ENCODE measurements at places on chromosomes 3 and 15.
A peak's percentile ranks its signal among the peaks of the same experiment; 100 is the strongest.

DNA sequence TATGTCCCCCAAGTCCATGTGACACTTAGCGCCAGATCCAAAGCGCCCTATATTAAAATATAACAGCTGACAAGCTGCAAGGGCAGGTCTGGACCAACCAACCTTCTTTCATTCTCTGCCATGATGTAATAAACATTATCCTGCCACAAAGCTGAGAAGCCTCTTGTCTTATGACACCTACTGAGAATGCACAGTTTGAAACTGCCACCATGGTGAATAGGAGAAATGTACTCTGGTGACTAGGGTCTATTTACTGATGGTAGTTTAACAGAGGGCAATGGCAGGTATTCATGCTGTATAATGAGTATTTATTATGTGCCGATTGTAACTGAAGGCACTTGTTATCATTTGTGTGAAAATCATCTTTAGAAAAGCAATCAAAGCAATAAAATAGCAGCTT is 634.0 kb downstream of the OTOL1 start:
- H3K4me1 ChIP-seq: no peaks in the 10 kb centered on the region
- DNase-seq: no peak
- no peak overlapping the region for H3K4me3 ChIP-seq
- H3K27me3 ChIP-seq: no peaks in the 10 kb centered on the region
- H3K36me3 ChIP-seq: no peaks in the 10 kb centered on the region

DNA sequence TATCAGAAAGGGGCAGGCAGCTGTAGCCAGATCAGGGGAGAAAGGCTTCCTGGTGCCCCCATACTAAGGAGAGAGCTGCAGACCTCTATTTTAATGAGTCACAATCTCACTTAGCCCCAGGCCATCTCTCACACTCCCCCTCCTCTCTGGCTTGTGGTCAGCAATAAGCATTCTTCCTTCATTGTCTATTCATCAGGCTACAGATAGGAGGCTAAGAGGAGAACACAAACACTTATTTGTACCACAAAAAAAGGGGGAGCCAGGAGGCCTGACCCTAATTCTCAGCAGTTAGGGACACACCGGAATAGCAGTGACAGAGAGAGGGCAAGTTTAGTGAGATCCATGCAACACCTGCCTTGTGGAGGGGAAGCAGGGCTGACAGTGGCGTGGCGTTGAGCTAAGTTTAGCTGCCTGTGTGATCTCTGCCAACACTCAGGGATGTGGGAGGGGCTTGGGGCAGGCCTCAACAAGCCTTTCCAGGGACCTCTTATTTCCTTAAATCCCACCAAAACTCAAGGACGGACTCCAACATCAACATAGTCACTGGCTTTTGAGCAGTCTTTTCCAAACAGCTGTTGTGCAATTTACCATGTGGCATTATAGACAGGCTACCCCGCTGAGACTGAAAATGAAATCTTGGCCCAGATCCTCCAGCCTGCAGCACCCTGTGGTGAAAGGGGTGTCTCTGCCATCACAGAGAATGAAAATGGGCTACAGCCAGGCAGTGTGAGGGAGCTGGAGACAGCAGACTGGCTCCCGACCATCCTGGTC is 191.9 kb upstream of the TSC22D2 start:
- H3K27me3 ChIP-seq: no peaks in the 10 kb centered on the region
- peaks cover 4% of the 10 kb centered on the region for H3K4me1 ChIP-seq
- no peaks in the 10 kb centered on the region for H3K36me3 ChIP-seq
- H3K27ac ChIP-seq: no peak overlapping the region
- no peak overlapping the region for H3K4me3 ChIP-seq

DNA sequence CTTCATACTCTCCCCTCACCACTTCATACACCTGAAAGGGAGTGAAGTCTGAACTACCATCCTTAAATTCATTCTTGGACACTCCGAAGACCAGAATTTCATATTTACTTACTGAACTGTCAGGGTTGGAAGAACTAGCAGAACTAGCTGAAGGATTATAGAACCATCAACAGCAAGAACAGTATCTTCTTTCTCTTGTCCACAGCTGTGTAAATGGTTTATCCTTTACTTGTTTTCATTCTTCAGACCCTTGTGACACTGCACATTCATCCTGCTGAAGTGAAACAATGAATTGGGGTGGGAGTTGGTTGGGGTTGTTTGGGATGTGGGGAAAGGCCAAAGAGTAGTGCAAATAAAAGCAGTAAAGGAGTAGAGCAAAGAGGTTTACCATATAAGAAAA is 350.9 kb downstream of the ZIC1 start:
- H3K27ac ChIP-seq: no peak overlapping the region
- H3K4me3 ChIP-seq: no peak overlapping the region
- H3K4me1 ChIP-seq: no peaks in the 10 kb centered on the region

DNA sequence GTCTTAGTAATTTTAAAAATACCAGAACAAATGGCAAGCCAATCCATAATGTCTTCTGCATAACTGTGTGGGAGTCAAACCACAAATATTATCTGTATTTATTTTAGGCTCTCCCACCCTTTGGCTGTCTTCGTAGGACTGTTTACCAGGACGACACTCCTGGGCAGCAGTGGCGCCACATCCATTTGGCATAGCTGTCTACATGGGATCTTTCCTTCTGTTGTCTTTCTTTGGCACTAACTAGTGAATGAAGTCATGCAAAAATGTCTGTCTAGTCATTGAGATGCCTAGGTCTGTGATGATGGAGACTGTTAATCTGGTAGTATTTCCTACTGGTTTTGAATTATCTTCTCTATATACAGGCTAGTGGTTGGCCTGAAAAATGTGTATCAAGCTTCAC is 54.0 kb upstream of the CHMP2B start:
- no peaks in the 10 kb centered on the region for H3K4me1 ChIP-seq
- H3K4me3 ChIP-seq: no peak overlapping the region
- H3K27ac ChIP-seq: no peak overlapping the region
- no peaks in the 10 kb centered on the region for H3K27me3 ChIP-seq
- no peaks in the 10 kb centered on the region for H3K36me3 ChIP-seq

DNA sequence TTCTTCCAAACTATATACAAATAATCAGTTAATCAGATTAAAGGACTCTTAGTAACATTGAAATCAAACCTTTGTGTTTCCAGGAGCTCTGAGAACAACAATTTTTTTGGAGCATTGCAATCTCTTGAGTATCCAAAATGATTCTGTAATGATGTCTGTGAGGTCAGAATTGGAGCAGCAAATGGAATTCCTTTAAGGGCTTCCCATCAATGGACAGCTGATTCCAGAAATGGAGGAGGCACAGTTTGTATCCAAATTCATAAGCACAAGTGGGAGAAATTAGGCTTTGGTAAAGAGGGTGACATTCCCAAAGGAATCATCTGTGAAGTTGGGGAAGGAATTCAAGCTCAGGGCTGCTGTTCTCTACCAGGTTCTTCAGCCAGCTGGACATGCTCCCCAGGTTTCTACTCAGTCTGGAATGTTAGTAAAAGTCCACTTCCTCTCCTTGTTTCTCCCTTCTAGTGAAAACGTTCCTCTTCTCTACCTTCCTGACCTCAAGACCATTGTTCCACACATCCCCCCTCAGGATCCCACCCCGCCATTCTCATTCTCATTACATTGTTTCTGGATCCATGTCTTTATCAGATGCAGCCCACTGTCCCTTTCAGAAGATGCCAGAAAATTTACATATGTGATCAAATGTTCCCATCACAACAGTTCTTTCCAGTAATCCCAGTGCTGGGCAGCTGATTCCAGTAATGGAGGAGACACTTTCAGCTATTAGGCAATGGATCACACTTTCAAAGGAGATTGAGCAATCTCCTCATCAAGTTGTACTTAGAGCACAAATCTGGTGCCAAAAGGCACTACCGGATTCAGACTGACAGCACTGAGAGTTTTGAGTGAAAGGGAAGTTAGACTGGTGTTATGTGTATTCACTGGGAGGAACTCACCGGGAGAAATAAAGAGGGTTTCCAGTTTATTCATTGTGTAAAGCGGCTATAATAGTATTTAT is 391.3 kb upstream of the TPRG1 start:
- peaks cover 6% of the 10 kb centered on the region for H3K4me1 ChIP-seq
- H3K4me3 ChIP-seq: no peak overlapping the region
- no peaks in the 10 kb centered on the region for H3K36me3 ChIP-seq

DNA sequence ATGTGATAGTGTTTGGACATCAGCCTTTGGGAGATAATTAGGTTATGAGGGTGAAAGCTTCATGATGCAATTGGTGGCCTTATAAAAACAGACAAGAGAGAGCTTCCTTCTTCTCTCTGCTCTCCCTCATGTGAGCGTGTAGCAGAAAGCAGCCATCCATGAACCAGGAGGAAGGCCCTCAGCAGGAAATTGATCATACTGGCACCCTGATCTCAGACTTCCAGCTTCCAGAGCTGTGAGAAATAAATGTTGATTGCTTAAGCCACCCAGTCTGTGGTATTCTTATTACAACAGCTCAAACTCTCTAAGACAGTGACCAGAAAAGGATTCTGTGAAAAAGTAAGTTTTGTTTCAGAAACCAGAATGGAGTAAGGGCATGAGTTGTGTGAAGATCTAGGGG is 13.3 kb downstream of the STAC start:
- H3K4me3 ChIP-seq: no peak overlapping the region
- no peak overlapping the region for H3K27ac ChIP-seq
- no peaks in the 10 kb centered on the region for H3K27me3 ChIP-seq
- no peaks in the 10 kb centered on the region for H3K4me1 ChIP-seq
- DNase-seq: no peak
- H3K36me3 ChIP-seq: no peaks in the 10 kb centered on the region

GRCh38 chr15:101608201-101608600 is 44.0 kb downstream of the TM2D3 start:
- no peaks in the 10 kb centered on the region for H3K27me3 ChIP-seq
- no peak for DNase-seq
- H3K4me3 ChIP-seq: no peak overlapping the region
- H3K27ac ChIP-seq: no peak overlapping the region
- no peaks in the 10 kb centered on the region for H3K36me3 ChIP-seq
- no peaks in the 10 kb centered on the region for H3K4me1 ChIP-seq

GRCh38 chr3:42778644-42779043 is 5.6 kb upstream of the CCDC13 start:
- peak overlapping the region; percentile 76 for H3K27ac ChIP-seq
- H3K36me3 ChIP-seq: peaks cover 10% of the 10 kb centered on the region
- H3K4me3 ChIP-seq: no peak overlapping the region
- no peaks in the 10 kb centered on the region for H3K27me3 ChIP-seq
- H3K4me1 ChIP-seq: peaks cover 18% of the 10 kb centered on the region
- no peak for DNase-seq

- no peaks in the 10 kb centered on the region for H3K4me1 ChIP-seq
- no peak for DNase-seq
- no peaks in the 10 kb centered on the region for H3K36me3 ChIP-seq
- no peaks in the 10 kb centered on the region for H3K27me3 ChIP-seq
- no peak overlapping the region for H3K4me3 ChIP-seq
- no peak overlapping the region for H3K27ac ChIP-seq
Observed at GRCh38 chr15:69668039-69668705, 215.6 kb downstream of the RPLP1 start.

DNA sequence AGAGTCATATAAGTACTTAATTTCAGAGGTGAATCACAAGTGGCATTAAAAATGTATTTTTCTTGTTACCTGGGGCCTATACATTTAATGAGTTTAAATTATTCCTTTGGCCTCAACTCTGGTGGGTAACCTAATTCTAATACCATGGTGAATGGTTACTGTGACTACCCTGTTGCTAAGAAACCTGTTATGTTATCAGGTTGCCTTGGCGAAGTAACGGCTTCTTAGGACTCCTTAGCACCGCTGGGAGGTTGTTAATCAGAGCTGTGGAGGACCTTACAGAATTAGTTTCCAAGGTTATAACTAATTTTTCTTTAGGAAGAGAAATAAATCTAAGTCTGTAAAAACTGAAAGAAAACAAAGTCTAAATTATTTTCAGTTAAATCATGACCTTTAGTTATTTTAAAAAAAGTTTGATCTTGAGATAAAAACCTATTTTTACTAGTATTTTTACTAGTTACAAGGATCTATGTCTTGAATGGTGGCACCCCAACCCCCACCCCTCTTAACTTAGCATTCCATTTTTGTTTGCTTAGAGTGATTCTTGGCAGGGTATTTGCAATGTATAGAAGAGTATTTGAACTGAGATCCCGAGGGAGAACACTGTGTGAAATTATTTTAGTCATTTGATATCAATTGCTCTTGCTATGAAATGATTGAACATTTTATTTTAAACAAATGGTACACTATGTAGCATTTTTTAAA is 155.5 kb downstream of the FNDC3B start:
- H3K36me3 ChIP-seq: no peaks in the 10 kb centered on the region
- no peak overlapping the region for H3K27ac ChIP-seq
- H3K27me3 ChIP-seq: no peaks in the 10 kb centered on the region
- no peak overlapping the region for H3K4me3 ChIP-seq

GRCh38 chr15:66489179-66489791 is 8.3 kb downstream of the SNAPC5 start:
- no peaks in the 10 kb centered on the region for H3K4me1 ChIP-seq
- H3K27ac ChIP-seq: no peak overlapping the region
- H3K4me3 ChIP-seq: no peak overlapping the region
- H3K27me3 ChIP-seq: no peaks in the 10 kb centered on the region

DNA sequence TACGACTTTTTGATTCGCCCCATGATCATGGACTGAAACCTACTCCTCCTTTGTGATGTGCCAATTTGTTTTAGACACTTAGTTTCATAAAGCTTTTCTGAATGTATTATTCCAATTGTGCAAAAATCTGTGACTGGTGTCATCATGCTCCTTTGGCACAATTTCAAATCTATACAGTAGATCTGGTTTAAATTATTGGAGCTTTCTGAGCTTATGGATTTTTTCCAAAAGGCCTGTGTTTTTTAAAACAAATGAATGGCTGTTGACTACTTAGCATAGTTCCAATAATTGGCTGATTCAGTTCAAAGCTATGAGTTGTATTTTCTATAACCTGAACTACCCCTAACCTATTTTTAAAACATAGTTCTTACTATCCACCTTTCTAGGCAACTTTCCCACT is 282.7 kb downstream of the CNTN3 start:
- DNase-seq: no peak
- no peaks in the 10 kb centered on the region for H3K4me1 ChIP-seq
- no peak overlapping the region for H3K4me3 ChIP-seq
- no peaks in the 10 kb centered on the region for H3K27me3 ChIP-seq
- H3K27ac ChIP-seq: no peak overlapping the region
- H3K36me3 ChIP-seq: no peaks in the 10 kb centered on the region

DNA sequence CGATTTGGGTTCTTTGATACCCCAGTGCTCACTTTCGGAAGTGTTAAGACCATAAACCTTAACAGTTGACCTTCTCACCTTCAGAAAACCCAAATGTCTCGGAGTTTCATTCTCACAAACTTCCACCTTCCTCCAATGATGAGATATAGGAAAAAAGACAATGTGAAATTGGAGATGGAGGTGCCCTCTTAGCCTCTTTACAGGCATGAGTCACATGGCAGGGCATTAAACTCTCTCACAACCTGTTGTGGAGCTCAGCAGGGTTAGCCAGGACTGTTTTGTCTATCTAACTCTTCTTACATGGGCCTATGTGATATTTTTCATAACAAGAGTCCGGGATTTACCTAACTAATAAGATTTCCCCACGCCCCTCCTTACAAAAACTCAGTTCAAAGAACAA is 10.7 kb downstream of the AGTR1 start:
- peaks cover 6% of the 10 kb centered on the region for H3K27me3 ChIP-seq
- no peaks in the 10 kb centered on the region for H3K4me1 ChIP-seq
- DNase-seq: no peak
- H3K4me3 ChIP-seq: no peak overlapping the region

GRCh38 chr3:106552351-106553043 is 683.7 kb upstream of the CBLB start:
- no peak for DNase-seq
- no peaks in the 10 kb centered on the region for H3K36me3 ChIP-seq
- H3K4me3 ChIP-seq: no peak overlapping the region
- no peaks in the 10 kb centered on the region for H3K4me1 ChIP-seq
- H3K27me3 ChIP-seq: no peaks in the 10 kb centered on the region

Data from RWPE2 (cell line).